Stimulated activated CD8-positive, alpha-beta memory T cell treated with anti-CD3 and anti-CD28 coated beads, Interleukin-12 subunit alpha, Interleukin-12 subunit beta, amount 100 ng/mL, for 1 hour (primary cell): ENCODE measurements at places on chromosomes 1 and 21.

DNA sequence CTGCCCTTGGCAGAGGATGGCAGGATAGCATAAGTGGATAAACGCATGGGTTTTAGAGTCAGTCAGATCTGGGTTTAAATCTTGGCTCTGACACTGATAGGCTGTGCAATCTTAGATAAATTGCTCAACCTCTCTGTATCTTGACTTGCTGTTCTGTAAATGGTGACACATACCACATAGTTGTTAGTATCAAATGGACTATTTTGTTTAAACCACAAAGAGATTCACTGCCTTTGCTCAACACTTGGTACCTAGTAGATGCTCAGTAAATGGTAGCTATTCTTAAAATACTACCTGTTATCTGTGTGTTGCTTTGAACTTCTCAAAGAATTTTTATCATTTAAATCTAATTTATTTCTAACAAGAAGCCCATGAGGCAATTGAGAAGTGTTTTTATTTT, 39.5 kb upstream of the A3GALT2 start:
- no peak for DNase-seq

DNA sequence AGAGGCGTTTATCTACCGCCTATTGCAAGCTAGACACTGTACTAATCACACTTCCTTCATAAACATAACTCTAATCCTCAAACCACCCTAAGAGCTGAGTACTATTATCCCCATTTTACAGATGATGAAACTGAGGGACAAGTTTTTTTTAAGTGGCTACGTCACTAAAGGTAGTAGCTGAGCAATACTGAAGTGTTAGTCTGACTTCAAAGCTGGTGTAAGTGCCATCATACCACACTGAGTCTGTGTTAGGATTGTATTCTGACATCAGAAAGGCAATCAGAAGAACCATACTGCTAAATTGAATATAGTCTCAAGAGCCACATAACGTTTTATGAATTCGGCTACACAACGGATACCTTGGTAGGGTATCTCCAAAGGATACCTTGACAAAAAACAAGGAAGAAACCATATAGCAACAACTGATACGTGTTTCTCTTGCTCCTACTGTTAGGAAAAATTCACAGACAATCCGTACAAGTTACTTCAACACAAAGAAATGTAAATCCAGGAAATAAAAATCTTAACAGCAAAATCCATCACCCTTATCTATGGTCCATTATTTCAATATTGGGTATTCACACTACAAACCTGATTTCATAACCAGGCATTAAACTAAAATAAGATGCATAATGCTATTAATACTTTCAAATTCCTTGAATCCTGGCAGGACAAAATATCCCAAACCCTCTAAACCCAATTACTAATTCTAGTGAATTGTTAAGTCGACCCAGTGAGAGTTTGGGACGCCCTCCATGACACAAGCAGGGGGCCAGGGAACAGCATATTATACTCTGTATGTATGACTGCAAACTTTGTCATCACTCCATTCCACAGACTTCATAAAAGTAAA, 1.6 kb downstream of the TP53BP2 start:
- DNase-seq = no peak

DNA sequence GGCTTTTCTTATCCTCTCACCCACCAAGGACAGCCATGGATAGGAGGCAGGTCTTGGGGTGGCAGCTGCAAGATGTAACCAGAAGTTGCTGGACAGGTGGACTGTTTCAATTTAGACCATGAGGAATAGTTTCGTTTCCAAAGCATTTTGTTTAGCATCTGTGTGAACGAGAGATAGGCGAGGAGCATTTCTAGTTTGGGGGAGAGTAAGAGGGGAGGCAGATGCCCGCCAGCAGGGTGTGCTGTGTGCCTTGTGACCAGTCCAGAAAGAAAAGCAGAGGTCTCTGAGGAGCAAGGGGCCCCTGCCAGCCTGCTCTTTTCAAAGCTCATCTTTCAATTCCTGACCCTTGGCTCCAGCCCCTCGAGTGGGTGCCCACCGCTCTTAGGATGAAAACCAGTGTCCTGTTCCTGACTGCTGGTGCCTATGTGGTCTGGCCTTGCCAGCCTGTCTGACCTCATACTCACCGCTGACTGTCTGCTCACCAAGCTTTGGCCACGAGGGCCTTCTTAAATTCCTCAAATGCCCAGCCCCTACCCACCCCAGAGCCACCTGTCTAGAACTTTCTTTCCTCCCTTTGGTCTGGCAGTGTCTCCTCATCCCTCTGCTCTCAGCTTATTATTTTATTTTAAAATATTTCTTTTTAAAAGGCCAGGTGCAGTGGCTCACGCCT, 8.5 kb downstream of the SERINC2 start:
- no peak for DNase-seq

DNA sequence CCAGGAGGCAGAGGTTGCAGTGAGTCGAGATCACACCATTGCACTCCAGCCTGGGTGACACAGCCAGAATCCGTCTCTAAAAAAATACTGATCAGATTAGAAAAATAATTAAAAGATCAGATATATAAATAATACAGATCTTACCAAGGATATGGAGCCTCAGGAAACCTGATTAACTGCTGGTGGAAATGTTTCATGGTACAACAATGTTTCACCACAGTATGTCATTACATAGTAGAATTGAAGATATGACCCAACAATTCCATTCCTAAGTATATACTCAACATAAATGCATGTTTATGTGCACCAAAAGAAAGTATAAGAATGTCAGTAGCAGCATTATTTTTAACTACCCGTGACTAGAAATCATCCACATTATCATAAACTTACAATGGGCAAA, 41.7 kb downstream of the CD53 start:
- DNase-seq = no peak

DNA sequence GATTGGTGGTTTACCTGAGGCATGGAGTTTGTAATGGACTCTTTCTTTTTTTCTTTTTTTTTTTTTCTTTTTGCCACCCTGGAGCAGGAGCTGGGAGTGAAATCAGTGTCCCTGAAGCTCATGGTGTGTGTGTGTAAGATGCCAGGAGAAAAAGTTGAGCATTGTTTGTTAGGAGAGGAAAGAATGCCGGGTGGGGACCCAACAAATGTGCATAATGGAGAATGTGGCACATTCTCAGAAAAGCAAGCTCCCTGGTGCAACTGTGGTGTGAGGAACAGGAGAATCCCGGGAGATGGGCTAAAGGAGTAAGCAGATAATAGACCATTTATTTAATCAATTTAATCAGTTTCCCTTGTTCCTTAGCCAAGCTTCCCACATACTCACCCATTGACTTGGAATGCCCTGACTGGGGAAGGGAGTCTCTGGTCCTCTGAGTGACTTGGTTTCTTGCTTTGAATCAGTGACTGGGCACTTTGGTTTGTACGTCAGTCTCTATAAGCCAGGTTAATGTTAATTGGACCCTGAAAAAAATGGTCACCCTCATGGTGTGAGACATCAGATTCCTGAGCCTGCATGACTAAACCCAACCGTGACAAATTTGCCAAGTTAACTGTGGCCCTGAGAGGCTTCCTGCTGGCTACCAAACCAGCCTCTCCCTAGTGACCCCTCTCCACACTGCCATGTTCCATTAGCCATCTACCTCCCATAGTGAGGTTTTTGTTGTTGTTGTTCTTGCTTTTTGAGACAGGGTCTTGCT, 43.9 kb upstream of the ITPKB start:
- DNase-seq = no peak

DNA sequence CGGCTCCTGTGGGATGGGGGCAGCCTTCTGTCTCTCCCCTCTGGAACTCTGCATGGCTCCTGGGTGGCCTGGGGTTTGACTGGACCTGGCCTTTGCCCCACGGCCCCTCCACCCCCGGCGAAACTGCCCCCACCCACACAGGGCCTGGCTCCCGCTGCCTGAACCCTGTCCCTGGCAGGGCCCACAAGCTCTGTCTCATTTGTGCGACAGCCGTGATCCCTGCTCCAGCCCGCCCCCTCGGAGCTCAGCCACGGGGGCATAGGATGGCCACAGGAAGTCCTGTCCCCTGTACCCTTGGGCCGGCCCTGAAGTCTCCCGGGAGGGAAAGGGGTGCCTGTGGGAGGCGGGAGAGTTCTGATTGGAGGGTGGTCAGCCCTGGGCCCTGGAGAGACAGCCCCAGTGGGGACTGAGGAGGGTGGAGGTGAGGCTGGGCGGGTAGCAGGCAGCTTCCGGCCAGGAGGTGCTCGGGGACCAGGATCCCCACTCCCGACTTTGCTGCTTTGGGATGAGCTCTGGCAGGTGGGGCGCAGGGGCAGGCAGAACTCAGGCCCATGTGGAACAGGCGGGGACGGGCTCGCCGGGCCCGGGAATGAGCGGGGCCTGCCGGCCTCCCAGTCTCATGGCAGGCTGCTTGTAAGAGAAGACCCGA, 45.1 kb downstream of the SLX9 start:
- no peak for DNase-seq

- no peak for DNase-seq
These were observed 100.4 kb upstream of the F3 start for GRCh38 chr1:94641990-94642389.

DNA sequence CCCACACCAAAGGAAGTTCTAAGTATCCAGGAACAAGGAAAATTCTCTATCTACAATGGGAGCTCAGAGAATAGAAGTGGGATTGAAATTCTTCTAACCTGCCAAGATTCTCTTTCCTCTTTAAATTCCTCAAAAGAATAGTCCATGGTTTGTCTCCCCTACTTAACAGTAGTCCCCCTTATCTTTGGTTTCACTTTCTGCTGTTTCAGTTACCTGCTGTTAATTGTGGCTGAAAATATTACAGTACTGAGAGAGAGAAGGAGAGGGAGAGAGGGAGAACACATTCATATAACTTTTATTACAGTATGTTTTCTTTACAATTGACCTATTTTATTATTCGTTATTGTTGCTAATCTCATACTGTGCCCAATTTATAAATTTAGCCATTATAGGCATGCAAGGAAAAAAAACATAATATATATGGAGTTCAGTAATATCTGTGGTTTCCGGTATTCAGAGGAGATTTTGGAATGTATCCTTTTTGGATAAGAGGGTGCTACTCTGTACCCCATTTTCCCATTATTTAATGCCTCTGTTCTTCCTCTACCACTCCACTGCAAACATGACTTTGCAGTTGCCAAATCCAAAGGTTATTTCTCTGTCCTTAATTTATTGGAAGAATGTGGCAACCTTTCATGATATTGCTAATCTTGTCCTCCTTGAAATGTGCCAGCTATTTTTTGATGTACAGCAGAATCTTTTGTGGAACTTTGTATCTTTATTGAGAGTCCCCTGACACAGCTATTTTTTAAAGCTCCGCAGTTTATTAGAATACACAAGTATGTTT, 68.0 kb downstream of the USP25 start:
- DNase-seq = no peak
